ENCODE measurements at places on chromosomes 13 and 19.
A peak's percentile ranks its signal among the peaks of the same experiment; 100 is the strongest.

GRCh38 chr19:31770223-31770622, 421.0 kb upstream of the TSHZ3 start:
- no peak for DNase-seq

DNA sequence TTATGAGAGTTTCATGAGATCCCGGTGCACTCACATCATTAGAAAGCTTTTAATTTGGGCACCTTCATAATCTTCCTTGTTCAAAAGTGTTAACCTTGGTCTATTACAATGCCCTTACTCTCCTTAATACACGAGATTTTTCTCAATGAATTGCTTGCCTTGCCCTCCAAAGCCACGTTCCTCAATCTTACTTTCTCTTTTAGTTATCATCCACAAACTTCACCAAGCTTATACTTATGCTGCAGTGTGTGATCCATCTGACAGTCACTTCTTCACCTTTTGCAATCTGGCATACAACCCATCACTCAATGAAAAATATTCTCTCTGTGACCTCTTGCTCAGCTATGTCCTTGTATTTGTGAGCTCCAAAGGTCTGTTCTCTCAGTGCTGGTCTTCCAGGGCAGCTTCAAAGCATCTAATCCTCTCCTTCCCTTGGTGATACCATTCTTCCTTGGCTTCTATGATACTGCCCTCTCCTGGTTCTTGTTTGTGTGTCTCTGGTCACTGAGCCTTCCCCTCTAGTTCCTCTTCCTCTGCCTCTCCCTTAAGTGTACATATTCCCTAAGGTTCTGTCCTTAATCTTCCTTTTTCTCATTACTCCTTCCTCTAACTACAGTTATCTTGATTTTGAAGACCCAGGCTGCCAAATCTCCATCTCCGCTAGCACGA, 202.2 kb upstream of the STARD13 start:
- DNase-seq: peak; percentile 50

DNA sequence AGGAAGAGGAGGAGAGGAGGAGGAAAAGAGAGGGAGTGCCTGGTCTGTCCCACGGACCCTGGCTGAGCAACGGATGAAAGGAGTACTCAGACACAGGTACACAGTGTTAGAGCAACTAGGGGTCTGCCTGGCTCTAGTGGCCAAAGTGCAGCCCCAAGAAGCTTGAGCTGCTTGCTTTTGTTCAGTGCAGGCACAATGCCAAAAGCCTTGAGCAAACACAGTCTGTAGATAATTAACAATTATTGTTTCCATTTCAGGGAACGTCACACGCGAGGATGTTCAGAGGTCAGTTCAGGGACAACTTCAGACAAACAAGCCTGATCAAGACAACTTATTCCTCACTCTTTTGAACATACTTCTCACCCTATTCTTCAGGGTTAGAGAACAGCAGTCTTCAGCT, 32.2 kb upstream of the ZNF726 start:
- DNase-seq: no peak

DNA sequence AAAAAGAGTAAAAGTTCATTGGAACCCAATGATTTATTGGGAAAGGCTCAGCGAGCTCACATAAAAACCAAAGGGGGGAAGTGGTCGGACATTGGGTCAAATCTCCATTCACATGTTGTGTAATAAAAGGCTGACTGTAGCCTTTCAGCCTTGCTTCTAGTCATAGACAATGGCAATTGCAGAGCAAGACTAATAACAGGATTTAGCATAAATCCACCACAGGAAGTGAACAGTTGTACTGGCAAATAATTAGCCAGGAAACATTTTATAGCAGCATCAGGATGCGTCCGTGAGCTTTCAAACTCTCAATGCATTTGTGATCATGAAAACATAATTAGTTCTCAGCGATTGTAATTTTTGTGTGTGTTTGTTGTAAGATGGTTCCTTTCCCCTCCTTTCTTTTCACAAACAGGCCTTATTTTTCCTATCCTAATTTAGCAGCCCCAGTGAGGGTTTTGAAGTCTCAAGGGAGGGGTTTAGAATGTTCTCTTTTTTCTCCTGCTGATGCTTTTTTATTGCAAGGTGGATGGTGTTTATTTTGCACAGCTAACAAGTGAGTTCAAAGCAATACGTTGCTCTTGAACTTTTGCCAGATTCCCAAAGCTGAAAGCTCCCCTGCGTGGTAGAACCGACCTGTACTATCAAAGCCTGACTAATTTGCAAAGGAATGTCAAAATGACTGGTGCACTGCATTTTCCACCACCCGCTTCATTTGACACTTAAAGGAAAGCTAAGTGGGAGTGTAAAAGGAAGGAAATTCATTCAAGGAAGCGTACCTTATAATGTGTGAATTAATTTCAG, 105.6 kb downstream of the SPRY2 start:
- no peak for DNase-seq

DNA sequence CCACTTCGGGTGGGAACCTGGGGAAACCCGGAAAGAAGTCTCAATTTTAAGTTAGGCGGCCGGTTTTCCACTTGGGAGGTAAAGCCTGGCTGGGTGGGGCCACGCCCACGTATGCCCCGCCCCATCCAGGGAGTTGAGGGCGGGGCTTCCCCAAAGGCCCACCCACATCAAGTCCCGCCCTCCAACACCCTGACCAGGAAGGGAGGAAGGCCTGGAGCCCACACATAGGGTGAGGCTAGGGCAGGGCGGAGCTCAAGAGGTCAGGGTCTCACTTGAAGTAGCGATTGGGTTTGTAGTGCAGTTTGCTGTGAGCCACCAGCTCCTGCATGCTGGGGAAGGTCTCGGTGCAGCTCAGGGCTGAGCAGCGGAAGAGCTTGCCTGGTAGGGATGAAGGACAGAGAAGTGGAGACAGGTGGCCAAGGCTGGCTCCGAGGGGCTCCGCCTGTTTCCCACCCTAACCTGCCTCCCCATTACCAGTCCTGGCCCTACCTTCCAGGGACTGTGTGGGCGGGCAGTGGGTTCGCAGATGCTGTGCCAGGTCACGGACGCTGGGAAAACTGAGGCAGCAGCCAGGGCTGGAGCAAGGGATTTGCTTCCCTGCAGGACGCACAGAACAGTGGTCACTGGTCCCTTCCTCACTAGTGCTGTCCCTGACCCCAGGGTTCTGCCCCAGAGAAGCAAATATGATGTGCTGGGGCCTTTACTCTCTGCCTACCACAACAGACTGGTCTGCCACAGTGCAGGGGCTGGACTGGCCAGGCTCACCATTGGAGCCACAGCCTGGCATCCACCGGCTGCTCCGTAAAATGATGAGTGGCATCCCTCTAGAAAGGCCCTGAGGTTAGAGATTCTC, 1.6 kb downstream of the ZNF414 start:
- peak; percentile 47 for DNase-seq

DNA sequence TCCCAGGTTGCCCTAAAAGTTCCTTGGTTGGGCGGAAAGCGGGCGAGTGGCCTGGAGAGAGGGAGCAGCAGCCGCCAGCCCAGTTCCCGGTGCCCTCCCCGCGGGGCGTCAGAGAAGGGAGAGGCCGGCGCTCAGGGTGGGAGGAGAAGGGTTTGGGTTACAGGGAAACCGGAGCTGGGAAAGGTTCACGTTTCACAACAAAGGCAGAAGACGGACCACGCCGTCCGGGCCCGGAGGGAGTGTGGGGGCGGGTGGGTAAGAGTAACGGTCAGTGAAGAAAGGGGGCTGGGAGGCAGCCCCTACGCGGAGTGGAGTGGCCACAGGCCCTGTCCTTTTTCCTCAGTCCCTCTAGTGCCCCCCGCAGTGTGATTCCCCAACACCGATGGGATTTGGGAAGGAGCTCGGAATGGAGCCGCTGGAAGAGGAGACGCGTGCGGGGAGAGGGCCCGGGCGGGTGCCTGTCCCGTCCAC, 1.6 kb downstream of the SIX5 start:
- peak; percentile 91 for DNase-seq

- no peak for DNase-seq
Observed at GRCh38 chr19:6527893-6528543, 2.8 kb upstream of the TNFSF9 start.

GRCh38 chr13:27120811-27121210, 50.8 kb downstream of the USP12 start:
- DNase-seq: no peak

DNA sequence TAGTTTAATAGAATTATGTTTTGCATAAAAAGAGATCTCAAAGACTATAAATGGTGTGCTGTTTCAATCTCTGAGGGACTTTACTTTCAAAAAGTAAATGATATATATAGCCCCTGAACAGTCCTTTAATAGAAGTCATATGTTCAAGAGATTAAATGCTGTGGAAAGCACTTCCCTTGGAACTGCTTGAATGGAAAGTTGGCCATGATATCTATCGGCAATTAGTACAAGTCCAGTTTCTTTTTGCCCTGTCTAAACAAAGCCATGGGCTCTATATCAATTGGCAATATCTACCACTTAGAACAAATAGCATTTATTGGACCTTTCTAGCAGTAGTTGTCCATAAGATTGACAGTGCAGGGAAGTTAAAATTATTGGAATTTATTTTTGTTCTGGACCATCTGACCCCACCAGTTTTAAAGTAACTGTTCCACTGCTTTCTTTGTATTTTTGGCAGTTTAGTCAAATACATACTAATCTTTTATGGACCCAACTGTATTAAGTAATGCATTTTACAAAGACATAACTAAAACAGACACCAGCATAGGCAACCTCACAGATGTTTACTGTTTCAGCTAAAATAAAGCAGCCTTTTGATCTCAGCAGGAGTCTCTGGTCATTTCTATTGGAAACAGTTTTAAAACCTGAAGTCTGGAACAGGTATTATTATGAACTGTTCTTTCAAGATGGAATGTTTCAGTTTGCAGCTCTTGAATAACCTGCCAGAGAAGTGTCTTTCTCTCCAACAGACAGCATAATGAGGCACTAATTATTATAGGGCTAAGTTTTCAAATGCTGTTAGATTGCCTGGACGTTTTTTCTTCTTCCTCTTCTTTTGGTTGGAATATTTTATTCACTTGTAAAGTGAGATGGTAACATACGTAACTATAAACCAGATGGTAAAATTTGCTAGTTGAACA, 282.6 kb downstream of the DCLK1 start:
- DNase-seq: no peak

DNA sequence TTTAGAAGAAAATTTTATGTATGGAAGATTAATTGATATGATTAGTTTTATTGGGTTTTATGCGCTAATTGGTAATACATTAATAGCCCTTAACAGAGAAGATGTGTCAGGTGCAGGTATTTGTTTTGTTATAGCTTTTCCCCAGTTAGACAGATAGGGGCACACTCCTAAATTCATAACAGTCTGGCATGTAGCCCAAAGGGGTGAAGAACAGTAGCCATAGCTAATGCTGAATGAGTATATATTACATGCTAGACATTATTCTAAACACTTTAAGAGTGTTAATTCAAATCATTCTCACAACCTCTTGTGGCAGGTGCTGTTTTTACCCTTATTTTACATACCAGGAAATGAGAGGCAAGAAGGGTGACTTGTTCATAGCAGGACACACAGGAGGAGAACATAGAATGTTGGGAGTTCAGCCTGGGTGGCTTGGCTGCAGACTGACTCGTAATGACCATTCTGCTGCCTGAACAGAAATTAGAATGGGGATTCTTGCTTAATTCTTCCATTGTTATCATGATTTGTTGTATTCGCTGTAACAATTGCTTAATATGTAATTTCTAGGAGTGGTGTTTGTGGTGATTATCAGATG, 20.1 kb downstream of the PCCA start:
- DNase-seq: peak; percentile 20

DNA sequence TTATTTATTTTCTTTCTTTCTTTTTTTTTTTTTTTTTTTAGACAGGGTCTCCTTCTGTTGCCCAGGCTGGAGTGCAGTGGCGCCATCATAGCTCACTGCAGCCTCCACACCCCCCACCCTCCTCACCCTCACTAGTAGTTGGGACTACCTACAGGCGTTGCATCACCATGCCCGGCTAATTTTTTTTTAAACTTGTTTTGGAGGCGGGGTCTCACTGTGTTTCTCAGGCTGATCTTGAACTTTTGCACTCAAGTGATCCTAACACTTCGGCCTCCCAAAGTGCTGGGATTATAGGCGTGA, 33.6 kb downstream of the GJA3 start:
- DNase-seq: no peak

- peak; percentile 44 for DNase-seq
Observed at GRCh38 chr13:52010890-52011631, at the start of gene ATP7B. Gene ATP7B (minus strand): TSS chr13:52011450. CDS start chr13:52011337, 113 bp downstream.

DNA sequence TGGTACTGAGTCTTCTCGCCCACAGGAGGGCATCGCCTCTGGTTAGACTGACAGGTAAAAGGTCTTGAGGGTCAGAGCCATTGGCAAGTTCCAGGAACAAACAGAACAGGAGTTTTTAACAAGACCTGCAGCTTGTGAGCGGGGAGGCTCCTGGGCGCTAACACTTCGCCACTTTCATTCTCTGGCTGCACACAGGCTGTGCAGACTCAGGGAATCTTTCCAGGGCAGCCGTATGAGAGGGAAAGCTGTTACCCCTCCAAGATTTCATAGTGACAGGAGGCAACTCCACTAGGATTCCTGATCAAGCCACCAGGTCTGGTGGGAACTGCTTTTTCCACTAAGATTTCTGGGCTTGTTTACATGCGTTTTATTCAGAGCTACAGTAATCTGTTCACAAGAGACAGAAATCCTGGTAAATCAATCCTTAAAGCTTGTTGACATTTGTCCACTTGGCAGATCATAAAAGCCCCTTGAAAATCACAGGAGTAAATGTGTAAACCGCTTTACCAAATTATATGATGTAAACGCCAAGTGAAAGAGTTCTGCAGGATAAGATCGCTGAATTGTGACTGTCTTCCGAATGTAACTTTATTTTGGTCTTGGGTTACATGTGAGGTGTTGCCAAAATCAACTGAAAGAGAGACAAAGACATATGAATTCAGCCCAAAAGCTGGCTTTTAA, 190.6 kb downstream of the MZT1 start:
- no peak for DNase-seq

DNA sequence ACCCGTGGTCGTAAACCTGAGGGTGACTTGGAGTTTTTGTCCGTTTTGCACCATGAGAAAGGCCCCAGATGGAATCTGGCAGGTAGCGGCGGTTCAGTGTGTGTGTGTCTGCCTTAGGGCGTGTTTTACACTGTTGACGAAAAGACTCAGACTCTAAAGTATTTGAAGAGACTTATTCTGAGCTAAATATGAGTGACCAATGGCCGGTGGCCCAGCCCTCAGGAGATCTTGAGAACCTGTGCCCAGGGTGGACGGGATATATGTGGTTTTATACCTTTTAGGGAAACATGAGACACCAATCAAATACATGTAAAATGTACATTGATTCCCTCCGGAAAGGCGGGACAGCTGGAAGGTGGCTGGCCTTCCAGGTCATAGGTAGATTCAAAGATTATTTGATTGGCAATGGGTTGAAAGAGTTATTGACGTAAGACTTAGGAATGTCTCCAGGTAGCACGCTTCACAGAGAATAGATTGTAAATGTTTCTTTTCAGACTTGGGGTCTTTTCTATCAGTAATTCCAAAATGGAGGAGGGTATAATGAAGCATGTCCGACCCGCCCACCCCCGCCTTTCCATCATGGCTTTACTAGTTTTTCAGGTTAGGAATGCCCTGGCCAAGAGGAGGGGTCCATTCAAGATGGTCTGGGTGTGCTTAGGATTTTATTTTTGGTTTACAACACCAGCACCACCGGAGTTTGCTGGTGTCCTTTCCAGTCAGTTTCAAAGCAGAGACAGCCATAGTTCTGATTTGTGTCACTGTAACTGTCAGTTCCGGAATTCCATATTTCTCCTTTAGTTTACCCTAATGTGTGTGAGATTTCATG, 1.0 kb upstream of the ZNF529 start:
- DNase-seq: no peak
